Pancreas (tissue), 10 donors: ENCODE measurements at places on chromosomes 2 and 18. TPM values are rescaled to one million over a fixed set of nuclear protein-coding genes. Genes with fewer than 3 reads are reported as not detected.

- no peaks in the 10 kb centered on the region for H3K27me3 ChIP-seq
- DNase-seq = no peak
- H3K4me3 ChIP-seq = no peak overlapping the region
- no peaks in the 10 kb centered on the region for H3K4me1 ChIP-seq
- H3K36me3 ChIP-seq = no peaks in the 10 kb centered on the region
- no peak overlapping the region for H3K27ac ChIP-seq
These were observed 132.4 kb downstream of the TMEM163 start for GRCh38 chr2:134586326-134586965.

DNA sequence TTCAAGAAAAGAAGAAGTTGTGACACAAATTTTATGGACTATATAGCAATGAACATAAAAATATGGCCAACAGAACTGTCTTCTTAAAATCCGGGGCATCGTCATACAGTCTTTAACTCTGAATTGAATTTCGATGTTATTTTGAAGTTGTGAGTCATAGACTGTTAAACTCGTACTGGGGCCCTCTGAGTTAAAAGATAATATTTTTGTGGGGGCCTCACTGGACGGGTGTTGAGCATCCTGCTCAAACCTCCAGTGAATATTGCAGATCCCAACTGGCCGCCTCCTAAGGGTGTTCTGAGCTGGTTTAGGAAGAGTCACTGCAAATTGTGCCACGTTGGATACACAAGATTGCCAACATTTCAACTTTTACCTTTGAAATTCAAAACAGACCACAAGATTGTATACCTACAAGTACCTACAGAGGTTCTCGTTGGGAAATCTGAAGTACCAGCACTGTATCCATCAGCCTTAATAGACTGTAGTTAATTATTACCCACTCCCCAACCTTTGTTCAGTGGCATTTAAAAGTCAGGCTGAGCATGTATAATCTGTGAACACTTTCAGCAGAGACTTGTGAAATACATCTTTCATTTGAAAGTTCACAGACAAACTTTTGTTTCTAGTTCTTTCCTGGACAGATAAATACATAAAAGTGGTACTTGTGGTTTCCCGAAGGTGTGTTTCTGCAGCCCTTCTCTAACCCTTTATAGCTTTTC, 27.8 kb downstream of the KLHL23 start:
- no peaks in the 10 kb centered on the region for H3K27me3 ChIP-seq
- no peak for DNase-seq
- H3K4me1 ChIP-seq = no peaks in the 10 kb centered on the region
- H3K27ac ChIP-seq = no peak overlapping the region
- H3K4me3 ChIP-seq = no peak overlapping the region
- no peaks in the 10 kb centered on the region for H3K36me3 ChIP-seq

DNA sequence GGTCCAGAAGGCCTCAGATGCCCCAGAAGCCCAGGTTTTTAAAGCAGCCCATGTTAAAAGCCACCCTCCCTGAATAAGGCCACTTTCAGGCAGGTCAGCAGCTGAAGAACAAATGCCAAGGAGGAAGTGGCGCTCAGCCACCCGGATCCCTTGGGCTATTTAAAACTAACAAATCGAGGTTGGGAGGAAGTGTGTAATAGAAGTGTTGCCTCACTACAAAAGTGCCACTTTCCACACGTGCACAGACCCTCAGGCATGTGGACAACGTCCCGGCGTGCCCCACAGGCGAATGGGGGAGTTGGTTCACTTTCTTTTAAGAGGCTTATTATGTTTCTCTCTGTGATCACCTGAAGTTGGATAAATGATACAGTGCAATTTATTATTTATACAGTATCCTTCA, 173.8 kb upstream of the SALL3 start:
- no peak for DNase-seq
- H3K27me3 ChIP-seq = no peaks in the 10 kb centered on the region
- H3K4me3 ChIP-seq = no peak overlapping the region
- no peaks in the 10 kb centered on the region for H3K36me3 ChIP-seq
- H3K27ac ChIP-seq = no peak overlapping the region
- no peaks in the 10 kb centered on the region for H3K4me1 ChIP-seq

GRCh38 chr2:54470266-54470938, 14.3 kb downstream of the SPTBN1 start:
- no peak for DNase-seq
- H3K4me3 ChIP-seq = no peak overlapping the region
- H3K27me3 ChIP-seq = no peaks in the 10 kb centered on the region
- H3K36me3 ChIP-seq = no peaks in the 10 kb centered on the region
- no peak overlapping the region for H3K27ac ChIP-seq

DNA sequence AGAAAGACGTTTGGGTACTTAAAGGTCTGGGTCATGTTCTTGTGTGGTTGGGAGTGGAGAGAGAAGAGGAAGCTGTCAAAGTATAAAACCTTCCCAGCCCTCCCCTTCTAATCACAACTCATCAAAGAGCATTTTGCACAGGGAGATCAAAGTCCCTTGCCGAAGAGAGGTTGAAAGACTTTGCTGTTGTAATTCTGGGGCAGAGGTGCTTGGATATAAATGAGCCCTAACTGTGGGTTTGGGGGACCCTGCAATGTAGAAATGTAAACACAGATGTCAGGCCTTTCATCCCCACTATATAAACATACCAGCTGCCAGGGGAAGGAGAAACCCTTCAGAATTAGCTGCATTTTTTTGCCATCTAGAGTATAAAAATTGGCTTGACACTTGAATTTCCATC, 182.1 kb downstream of the ETAA1 start:
- H3K36me3 ChIP-seq = no peaks in the 10 kb centered on the region
- H3K27me3 ChIP-seq = no peaks in the 10 kb centered on the region
- no peak overlapping the region for H3K4me3 ChIP-seq
- no peaks in the 10 kb centered on the region for H3K4me1 ChIP-seq

DNA sequence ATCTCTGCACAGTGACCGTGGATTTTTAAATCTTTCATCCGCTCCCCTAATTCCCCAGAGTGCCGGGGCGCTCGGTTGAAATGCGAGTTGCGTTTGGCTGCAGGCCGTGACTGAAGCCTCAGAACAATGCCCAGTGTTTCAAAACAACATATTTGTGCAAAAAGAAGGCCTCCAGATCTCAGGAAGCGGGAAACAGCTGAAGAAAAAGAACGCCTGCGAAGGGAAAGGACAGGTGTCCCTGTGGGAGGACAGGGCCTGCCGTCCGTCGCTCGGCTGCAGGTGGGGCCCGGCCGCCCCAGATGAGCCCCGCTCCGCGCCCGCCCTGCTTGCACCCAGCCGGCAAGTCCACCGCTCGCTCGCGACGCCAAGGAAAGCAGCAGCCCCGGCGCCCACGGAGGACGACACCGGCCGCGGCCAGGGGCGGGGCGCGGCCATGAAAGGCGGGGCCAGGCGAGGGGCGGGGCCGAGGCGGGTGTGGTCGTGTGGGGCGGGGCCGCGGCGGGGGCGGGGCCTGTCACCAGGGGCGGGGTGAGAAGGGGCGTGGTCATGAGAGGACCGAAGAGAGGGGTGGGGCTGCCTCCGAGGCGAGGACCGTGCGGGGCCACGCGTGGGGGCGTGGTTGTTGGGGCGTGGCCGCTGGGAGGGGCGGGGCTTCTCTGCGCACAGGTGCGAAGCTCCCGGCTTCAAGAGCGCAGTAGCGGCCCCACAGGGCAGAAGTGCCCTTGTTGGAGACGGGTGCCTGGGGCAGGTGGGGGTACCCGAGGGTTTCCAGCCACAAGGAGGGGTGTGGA, 17.6 kb upstream of the BOK start:
- no peaks in the 10 kb centered on the region for H3K36me3 ChIP-seq

- no peaks in the 10 kb centered on the region for H3K36me3 ChIP-seq
- H3K4me3 ChIP-seq = no peak overlapping the region
- DNase-seq = no peak
- H3K4me1 ChIP-seq = no peaks in the 10 kb centered on the region
These were observed 205.5 kb upstream of the MYT1L start for GRCh38 chr2:2536416-2537056.

DNA sequence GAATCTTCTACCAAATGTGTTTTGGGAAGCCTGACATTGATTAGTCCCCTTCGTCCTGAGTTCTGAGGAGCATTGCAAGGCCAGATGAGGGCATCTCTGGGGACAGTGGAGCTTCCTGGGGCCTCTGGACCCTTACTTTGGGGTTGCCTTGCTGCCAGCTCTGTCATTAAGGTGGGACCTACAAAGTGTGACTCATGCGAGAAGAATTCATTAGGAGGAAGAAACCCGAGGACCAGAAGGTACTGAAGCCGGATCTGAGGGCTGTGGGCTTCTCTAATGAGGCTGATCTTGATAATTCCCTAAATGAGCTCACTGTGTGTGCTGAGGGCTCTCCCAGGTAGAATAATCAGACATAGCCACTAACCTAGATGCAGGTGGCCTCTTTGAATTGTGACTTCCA, 695 bp upstream of the SCYGR2 start:
- no peak overlapping the region for H3K27ac ChIP-seq
- H3K27me3 ChIP-seq = no peaks in the 10 kb centered on the region
- no peak for DNase-seq
- no peak overlapping the region for H3K4me3 ChIP-seq
- H3K4me1 ChIP-seq = no peaks in the 10 kb centered on the region

- no peaks in the 10 kb centered on the region for H3K27me3 ChIP-seq
- no peak for DNase-seq
- H3K4me3 ChIP-seq = peak overlapping the region; percentile 27
- H3K36me3 ChIP-seq = no peaks in the 10 kb centered on the region
- H3K4me1 ChIP-seq = peaks cover 17% of the 10 kb centered on the region
These were observed 615 bp upstream of the CCNT2 start for GRCh38 chr2:134917888-134918525.

FHOD3 gene
- 1.6 TPM for total RNA-seq

LDLRAD4 gene
- total RNA-seq = 3.3 TPM

AGXT gene
- not detected for total RNA-seq

ITGA6 gene
- total RNA-seq = 52.1 TPM

SLC19A3 gene
- 1.3 TPM for total RNA-seq

RIT2 gene
- not detected for total RNA-seq

DSG3 gene
- not detected for total RNA-seq
